Lung microvascular endothelial cell (primary cell): ENCODE measurements at places on chromosomes 11 and 22.

GRCh38 chr11:92125321-92125720 is 99.3 kb upstream of the FAT3 start:
- DNase-seq = no peak

GRCh38 chr11:60377401-60378136 is 763 bp upstream of the MS4A7 start:
- no peak for DNase-seq

DNA sequence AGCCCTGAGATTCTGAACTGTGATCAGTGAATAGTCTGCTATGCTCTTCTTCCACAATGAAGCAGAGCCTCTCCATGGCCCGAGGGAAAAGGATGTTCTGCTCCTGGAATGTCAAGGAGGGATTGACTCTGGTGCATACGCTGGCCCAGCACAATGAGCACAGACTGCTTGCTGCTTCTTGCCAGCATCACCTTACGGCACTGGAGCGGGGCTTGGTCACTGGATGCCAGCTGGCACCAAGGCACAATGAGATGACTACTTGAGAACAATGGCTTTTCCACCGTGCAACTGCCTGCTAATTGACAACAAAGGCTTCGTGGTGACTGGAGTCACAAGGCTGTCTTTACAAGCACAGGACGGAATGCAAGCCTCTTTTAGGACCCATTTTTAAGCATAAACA is 139.2 kb downstream of the DSCAML1 start:
- DNase-seq = no peak

DNA sequence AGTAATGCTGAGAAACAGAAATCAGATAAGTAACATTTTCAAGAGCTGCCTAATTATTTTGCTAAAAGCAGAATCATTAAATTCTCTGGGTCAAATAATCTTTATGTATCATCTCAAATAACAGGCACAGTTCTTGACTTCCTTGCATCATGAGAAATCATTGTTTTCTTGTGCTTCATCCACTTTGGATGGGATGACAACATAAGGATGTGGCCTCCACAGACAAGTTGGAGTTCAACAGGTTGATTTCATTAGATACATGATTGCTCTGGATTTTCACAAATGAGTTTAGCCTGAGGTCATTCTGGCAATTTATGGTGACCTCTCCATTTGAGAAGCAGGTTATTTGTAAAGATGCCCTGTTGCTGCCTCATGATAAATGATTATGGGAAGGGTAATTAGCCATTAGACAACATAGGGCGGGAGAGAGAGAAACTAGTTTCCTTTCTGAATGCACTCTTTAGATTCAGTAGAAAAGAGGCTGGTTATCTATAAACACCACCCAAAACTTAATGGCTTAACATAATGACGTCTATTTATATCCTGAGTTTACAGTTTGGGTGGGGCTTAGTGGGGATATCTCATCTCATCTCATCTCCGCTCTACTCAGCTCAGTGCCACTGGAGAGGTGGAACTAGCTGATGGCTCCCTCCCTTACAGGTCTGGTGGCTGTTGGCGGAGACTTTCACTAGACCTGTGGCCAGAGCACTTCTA is 35.0 kb upstream of the ADORA2A start:
- no peak for DNase-seq

DNA sequence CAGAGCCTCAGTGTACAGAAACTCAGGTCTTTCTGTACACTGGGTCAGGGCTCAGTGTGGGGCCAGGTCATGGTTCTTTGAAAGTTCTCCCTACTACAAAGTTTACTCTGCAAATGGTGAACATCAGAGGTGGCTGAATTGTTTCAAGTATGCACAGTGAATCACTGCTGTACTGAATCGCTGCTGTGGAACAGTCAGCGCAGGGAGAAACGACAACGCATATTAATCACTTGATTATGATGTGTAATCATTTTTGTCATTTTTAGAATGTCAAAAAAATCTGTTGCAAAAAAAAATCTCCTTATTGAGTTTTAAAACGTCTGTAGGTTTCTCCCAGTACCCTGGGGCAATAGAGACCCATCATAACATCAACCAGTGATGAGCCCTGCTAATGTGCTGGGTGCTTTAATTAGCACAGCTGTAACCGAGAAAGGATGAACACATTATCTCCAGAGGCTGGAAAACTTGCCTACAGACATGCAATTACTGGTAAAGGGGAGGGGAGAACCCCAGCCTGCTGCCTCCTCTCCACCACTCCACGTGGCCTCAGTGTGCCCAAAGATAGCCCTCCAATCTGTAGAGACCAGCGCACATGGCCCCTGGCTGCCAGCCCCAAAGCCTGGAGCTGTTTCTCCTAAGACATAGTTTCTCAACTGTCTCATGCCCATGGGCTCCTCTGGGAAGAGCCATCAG is 12.8 kb downstream of the ARRB1 start:
- DNase-seq = no peak

DNA sequence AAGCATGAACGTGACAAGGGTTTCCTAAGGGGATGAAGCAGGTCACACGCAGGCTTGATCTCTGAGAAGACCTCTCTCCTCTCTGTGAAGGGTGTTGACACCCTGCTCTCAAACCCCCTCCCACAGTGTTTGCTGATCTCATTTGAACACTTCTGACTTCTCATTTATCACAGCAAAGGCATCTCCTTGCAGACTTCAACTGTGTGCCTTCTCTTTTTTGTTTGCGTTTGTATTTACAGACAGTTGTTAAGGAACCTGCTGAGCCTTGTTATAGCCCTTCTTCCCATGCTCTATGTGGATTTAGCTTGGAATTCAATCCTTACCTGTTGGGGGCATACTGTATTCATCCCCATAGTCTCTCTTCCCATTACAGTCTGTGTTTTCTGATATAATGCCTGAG is 206.5 kb downstream of the NELL1 start:
- DNase-seq = no peak

DNA sequence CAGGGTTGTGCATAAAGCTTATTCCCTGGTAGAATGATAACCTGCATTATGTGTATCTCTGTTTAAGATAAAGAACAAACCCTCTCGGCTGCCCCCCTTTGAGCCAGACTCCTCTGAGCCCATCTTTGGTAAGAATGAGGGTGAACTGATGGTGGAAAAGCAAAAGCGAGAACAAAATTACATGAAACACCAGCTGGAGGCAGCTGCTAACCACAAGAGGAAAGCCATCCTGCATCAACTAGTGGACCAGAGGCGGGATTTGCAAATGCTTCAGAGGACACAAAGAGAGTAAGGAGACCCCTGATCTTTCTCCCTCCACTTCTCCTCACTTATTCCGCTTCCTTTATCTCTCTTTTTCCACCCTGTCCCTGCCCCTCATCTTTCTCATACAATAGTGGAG is 40.3 kb downstream of the CCDC81 start:
- DNase-seq = no peak

GRCh38 chr22:23812378-23812777 is 25.6 kb downstream of the SMARCB1 start:
- no peak for DNase-seq

GRCh38 chr11:65491614-65492386 is 7.0 kb upstream of the MALAT1 start:
- DNase-seq = peak; percentile 86

GRCh38 chr11:64226507-64227051 is 505 bp downstream of the NUDT22 start:
- DNase-seq = no peak
